ENCODE measurements at places on chromosomes 5 and 9. TPM values are rescaled to one million over a fixed set of nuclear protein-coding genes. Genes with fewer than 3 reads are reported as not detected.

GEMIN5 gene
- 12.2 TPM for total RNA-seq

SEMA5A gene
- under 0.01 TPM for total RNA-seq

CTXN3 gene
- not detected for total RNA-seq

ANKRD34B gene
- total RNA-seq: not detected

RAI14 gene
- 149 TPM for total RNA-seq

SOHLH1 gene
- not detected for total RNA-seq

TMEM215 gene
- not detected for total RNA-seq

PCDHB6 gene
- total RNA-seq: 0.13 TPM

SPATA31E1 gene
- not detected for total RNA-seq

BAAT gene
- total RNA-seq: not detected

All from dermis microvascular lymphatic vessel endothelial cell (primary cell).